ENCODE measurements at places on chromosomes 12 and 14. TPM values are rescaled to one million over a fixed set of nuclear protein-coding genes. Genes with fewer than 3 reads are reported as not detected.

The NUP37 gene
- 22.1 TPM for total RNA-seq

The ALG10B gene
- 13.0 TPM for total RNA-seq

The MSI1 gene
- total RNA-seq = not detected

The KCNC2 gene
- total RNA-seq = not detected

The CHGA gene
- total RNA-seq = not detected
